ENCODE measurements at places on chromosomes 7 and 10.

- DNase-seq = no peak
Measured at GRCh38 chr7:47782792-47783191, 165.5 kb downstream of the PKD1L1 start.

DNA sequence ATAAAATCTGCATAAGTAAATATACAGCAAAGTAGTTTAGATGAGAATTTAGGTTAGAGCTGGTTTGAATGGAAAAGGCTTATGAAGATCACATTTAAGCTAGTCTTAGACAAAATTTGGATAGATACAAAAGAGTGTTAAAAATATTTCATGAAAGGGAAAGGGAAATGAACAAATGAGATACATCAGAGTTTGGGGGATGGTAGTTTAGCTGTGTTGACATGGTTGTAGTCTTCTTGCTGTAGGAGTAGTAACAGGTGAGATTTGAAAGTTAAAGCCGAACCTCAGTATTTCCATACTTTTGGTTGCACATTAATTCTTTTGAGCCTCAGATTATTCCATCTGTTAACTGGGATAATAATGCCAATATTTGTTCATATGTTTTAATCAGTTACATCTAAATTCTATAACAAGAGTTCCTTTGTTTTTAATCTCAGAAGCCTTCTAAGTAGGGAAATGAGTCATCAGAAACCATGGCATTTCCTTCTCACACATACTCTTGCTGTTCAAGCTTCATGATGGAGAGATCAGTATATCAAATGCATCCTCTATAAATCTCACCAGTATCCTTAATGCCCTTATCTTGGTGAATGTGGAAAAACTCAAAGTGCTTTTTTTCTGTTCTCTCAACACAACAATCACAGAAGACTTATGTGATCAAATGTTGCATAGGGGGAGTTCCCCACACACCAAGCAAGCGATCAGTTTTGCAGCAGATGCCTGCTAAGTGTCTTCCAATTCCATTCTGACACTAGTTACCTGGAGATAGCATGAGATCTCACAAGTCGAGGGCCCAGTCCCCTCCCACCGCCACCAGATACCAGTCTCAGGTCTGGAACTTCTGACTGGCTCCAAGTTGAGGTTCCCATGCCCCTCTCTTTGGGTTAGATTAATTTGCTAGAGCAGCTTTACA lies 84.7 kb downstream of the MAPK8 start:
- DNase-seq = no peak

DNA sequence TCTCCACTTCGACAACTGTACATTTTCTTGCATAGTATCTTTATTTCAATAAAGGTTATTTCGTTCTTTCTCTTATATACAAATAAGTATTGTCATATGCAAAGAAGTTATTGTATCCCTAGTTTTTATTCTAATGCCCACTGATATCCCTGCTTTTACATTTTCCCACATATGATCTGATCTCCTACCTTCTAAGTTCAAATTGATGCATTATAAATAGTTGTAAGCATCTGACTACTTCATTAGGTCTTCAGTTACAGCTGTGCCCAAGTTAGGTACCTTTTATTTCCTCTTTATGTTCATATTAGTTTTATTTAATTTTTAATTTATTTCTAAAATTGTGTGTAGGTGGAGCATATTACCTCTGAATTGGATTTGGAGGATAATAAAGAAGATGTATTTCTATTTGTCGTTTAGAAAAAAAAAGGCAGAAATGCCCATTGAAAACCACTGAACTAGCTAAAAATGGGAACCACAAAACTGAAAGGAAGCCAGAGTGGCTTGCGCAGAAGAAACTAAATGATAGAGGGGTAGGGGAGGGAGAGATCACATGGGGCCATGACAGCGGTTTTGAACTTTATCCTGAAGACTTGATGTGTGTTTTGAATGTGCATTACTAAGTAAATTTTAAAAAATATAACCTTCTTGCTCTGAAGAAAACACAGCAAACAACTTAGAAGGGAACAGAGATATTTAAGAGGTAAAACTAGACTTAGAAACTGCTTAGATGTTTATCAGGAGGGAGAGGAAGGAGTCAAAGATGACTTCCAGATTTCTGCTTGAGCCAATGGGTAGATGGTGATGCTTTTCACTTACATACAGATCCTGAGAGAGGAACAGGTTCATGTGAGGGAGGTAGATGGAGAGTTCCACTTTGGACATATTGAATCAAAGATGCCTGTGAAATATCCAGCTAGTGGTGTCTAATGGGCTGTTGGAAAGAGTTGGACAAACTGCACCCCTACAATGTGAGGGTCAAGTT lies 9.3 kb upstream of the ZC3HAV1L start:
- no peak for DNase-seq

DNA sequence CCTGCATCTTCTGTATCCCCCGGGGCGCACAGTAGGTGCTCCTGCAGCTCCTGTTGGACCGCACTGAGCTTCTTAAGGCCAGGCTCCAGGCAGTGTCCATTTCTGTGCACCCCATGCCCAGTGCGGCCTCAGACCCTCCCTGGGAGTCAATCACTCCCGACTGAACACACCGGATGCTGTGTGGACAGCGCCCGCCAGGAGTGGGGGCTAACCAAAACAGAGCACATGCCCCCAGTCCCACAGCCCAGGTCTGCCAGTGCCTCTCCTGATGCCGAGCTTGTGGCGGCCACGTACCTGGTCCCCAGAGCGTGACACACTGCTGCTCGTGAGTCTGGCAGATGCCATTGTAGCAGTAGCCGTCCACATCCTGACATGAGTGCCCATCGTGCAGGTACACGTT lies 168.1 kb downstream of the FANK1 start:
- no peak for DNase-seq

DNA sequence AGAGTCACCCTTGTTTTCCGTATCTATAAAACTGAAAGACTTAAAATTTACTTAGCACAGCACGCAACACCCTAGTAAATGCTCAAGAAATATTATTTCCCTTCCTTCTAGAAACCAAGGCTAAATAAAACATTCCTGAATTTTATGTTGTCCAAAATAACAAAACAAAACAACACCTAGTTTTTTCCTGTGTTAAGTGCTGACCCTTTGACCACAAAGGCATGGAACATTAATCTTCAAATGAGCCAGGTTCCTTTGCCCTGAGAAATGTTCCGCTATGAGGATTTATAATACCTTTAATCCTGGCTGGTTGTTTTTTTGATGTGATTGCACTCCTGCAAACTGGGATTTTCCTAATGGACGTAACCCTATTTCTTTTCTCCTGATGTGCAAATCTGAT lies 29.0 kb upstream of the DGKI start:
- DNase-seq = no peak

DNA sequence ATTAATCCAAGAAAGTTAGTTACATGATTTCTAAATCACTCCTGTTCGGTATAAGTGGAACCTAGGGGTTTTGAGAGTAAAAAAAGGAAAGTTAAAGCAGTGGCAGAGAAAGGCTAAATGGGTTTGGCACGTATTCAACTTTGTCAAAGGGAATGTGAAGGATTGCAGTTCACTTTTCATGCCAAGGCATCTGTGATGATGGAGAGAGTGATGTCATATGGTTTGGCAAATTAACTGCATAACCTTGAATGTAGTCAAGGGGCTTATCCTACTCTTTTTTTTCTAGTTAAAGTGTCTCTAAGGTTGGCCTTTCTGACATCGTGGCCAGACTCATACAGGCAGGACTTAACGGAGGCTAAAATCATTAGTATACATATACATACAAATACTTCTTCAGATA lies 277.8 kb downstream of the EXOC4 start:
- DNase-seq = no peak

DNA sequence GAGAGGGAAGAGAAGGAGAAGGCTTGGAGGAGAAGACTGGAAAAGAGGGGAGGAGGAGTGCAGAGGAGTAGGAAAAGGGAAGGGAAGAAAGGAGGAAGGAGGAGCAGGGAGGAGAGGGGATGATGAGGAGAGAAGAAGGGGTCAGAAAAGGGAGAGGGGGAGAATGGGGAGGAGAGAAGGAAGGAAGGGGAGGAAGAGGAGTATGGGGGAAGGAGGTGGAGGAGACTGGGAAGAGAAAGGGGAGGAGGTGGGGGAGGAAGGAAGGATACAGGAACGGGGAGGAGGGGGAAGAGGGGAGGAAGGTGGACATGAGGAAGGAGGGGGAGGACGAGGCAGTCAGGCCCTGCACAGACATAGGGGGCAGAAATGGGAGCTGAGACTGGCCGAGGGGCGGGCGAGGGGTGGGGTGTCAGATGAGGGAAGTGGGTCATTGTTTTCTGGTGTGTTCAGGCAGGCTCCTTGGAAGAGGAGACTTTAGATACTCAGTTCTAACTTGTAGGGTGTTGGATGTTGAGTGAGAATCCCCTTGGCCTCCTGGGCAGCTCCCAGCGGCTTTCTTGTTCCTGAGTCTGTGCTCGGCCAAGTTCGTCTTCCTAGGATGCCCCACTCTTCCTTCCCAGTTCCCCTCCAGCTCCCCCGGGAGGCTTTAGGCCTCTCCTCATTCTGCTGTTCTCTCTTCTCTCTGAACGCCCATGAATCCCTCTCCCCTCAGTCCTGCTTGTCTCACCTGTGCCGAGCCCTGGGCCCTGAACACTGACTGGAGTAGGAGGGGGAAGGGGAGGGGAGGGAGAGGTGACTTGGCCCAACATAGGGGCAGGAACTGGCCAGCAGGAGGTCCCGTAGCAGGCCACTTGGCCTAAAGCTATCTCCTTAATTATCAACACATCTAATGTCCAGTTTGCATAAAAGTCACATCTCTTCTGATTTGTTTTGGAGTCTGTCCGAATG lies 12.8 kb upstream of the CRHR2 start:
- DNase-seq = no peak

DNA sequence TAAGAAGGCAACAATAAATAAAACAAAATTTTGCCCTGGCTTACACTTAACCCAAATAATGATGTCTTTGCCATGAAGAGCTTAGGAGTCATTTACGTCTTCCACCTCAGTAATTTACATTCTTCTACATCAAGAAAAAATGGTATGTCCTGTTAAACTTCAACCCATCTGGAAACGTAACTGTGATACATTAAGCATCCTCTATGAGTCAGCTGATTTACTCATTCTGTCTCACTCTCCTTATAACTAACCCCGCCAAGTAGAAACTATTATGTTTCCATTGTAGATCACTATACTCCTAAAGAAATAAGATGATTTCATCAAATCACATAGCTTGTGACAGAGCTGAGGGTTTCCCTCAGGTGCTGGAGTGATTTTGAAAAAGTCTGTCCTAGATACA lies 330.7 kb downstream of the CDC14C start:
- DNase-seq = no peak

DNA sequence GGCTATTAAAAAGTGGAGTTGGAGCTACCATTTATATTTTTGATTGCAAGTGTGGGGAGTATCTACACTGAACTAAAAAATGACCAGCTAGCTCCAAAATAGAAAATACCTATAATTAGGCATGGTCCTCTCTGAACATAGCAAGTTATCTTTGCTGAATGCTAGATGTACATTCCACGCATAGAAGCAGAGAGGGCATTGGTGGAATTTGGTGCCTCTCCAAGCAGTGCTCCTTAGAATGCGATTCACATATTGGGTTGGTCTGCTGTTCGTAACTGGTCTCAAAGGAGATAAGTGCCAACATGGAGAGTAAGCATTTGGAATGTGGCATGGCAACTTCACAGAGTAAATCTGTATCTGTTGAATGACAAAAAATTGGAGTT lies 196.2 kb downstream of the PTN start:
- no peak for DNase-seq

DNA sequence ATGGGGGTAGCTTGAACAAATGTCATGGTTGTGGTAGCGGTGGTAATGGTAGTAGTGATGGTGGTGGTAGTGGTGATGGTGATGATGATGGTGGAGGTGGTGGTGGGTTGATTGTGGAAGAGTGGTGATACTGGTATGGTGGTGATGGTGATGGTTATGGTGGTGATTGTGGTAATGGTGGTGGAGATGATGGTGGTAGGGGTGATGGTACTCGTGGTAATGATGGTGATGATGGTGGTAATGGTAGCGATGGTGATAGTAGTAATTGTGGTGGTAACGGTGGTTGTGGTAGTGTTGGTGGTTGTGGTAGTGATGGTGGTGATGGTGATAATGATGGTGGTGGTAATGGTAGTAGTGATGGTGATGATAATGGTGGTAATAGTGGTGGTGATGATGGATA lies 65.7 kb upstream of the SDK1 start:
- DNase-seq = no peak

GRCh38 chr10:78420946-78421735 lies 387.5 kb downstream of the RPS24 start:
- DNase-seq = no peak

GRCh38 chr7:96178581-96178980 lies 143.3 kb downstream of the SLC25A13 start:
- no peak for DNase-seq

DNA sequence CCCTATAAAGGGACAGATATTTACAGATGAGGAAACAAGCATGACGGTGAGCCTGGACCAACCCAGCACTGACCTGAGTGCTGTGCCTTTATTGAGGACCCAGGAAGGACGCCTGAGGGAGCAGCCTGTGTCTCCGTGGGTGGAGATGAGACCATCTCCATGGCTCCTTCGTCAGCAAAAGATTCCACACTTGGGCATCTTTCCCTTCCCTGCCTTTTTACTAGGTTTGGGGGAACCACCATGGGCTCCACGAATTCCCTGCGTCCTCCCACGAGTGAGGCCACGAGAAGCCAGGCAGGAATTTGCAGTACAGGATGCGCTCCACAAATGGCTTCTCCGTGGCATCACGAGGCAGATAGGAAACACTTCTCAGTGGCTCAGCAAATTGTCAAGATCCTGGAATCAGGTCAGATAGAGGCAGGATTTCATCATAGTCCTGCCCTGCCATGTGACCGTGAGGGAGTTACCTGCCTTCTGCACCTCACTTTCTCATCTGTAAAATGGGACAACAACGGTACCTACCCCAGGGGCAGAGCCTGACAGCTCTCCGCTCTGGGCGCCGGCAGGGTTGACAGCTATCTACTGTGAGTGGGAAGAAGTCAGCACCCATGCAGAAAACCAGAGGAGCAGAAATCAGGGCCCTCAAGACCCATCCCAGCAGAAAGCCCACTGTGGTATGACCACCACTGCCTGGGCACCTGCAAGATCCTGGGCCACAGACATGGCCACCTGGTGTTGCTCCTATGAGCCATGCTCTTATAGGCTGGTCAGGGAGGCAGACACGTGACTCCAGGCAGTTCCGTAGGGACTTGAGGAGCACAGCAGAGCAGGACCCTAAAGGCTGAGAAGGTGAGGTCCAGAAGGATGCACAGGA lies 80.1 kb downstream of the GRID1 start:
- no peak for DNase-seq

DNA sequence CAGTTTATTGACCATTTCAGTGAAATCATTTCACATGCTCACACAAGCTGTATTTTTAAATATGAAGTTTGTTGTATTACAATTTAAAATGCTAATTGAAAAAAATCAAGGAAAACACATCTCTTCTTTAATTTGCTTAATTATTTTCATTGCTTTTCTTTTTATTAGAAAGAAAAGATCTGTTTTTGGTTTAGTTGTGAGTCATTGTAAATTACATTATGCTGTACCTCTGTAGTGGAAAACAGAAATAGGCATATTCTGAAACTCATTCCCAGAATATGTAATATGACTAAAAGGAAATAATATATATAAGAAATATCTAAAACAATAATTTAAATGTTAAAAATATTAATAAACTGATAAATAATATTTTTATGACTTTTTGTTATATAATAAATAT lies 161.9 kb downstream of the HGF start:
- no peak for DNase-seq

- peak; percentile 86 for DNase-seq
Measured at GRCh38 chr7:100465702-100466311, 1.7 kb upstream of the SPACDR start.

- DNase-seq = no peak
Measured at GRCh38 chr10:46537309-46537708, 19.1 kb downstream of the GPRIN2 start.
